ENCODE measurements at places on chromosomes 2 and 18.

GRCh38 chr2:131966256-131966655 lies 195.5 kb downstream of the ANKRD30BL start:
- DNase-seq, result no peak

DNA sequence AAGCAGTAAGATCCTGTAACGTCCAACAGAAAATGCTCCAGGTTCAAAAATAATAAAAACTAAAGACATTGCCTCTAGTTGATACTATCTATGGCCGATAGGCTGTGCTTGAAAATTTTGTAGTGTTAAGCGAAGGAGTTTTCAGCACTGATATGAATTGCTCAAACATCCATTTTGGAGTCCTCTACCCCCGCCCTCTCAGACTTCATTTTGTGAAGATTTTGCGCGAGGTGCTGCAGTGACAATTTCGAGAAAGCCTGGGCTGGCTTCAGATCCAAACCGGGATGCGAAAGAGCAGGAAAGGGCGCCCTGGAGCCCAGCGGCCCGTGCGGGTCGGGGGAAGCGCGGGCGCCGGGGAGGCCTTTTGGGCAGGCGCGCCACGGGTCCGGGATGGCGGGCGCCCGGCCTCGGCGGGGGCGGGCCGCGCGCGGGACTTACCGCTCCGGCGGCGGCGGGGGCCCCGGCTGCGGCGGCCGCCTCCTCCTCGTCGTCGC lies 1.8 kb downstream of the SP3 start:
- DNase-seq, result peak; percentile 69

DNA sequence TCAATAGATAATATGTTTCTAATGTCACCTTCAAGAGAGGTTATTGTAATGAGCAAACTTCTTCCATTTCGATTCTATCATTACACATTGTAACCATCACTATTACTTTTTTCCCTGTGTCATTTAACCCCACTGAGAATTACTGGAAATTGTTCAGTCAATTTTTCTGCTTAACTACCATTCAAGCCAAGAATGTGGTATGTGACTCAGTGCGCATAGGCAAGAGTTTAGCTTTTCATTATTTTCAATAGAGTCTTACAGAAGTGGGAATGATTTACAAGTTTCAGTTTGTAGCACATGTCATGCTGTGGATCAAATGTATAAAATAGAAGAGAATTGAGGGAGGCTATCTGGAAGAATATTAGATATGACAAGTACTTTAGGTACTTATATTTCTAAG lies 34.3 kb upstream of the PIEZO2 start:
- no peak for DNase-seq

DNA sequence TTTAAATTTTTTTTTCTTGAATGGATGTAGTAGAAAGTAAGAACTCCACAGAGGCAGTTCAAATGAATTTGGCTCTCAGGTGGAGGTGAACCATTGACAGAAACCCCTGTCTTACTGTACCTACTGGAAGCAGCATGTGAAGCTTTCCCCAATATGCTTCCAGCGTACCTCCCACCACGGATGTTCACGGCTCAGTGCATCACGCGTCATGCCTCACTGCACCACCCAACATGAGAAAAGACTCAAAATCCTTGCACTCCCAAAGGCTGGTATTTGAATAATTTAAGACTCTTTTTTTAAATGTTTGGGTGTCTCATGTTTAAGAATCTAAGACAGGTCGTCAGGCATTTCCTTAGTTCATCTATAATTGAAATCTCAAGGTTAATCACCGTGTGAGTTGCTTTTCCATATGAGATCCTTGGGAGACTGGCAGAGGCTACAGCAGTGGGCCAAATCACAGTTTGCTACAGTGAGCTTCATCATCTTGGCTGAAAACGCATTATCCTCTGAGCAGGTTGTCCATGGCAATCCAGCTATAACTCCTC lies 846.4 kb downstream of the DCDC2C start:
- no peak for DNase-seq

GRCh38 chr2:37020212-37020886 lies 54.0 kb upstream of the STRN start:
- peak; percentile 76 for DNase-seq

DNA sequence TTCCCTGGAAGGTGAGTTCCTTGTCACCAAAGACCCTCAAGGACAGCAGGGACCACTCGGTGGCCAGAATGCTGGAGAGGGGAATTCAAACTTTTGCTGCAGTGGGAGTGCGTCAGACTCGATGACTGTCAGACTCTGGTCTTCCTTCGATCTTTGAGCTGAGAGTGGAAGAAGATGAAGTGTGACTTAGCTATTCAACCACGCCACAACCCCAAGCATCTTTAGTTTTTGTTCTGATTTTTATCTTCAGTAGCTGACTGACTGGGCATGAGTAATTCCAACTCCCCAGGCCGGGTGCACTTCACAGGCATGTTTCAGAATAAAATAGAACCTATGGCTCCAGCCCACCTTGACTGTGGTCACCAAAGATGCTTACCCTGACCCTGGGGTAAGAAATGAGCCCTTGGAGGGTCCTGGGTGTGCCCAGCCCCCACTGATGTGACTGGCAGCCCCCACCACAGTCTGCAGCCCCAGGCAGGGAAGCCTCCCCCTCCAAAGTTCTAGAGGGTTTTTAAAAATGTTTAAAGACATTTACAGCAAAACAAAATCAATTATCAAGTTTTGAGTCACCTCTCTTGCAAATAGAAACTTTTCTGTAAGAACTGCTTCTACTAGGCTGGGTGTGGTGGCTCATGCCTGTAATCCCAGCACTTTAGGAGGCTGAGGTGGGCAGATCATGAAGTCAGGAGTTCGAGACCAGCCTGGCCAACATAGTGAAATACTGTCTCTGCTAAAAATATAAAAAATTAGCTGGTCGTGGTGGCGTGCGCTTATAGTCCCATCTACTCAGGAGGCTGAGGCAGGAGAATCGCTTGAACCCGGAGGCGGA lies 24.9 kb upstream of the YWHAQ start:
- DNase-seq, result no peak

GRCh38 chr2:393711-394696 lies 106.1 kb upstream of the ALKAL2 start:
- no peak for DNase-seq

- DNase-seq, result no peak
These were observed 97.5 kb upstream of the CXCR4 start for GRCh38 chr2:136215449-136215848.

DNA sequence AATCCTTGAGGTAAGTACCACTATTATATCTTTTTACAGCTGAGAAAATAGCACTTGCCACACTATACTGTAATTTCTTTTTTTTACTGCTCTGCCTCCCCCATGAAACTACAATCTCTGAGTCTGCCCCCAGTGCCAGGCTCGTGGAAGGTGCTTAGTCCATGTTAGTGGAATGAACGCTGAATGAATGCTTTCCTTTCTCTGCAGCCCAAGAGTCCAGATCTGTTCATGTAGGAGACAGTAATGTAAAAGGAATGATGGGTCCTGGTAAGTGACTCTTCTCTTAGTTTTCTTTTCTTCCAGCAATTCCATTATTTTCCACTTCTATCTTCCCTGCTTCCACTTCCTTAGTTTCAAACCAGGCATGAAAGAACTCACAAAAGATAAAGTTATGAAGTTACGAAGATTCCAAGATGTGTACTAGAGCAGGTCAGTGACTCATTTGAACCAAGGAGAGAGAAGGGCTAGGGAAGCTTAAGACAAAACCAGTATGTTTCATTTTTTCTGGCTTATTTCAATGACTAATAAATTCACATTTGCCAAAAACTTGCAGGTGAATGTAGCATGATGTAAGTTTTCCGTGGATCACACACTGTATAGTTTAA lies 46.0 kb downstream of the ARHGEF33 start:
- no peak for DNase-seq

DNA sequence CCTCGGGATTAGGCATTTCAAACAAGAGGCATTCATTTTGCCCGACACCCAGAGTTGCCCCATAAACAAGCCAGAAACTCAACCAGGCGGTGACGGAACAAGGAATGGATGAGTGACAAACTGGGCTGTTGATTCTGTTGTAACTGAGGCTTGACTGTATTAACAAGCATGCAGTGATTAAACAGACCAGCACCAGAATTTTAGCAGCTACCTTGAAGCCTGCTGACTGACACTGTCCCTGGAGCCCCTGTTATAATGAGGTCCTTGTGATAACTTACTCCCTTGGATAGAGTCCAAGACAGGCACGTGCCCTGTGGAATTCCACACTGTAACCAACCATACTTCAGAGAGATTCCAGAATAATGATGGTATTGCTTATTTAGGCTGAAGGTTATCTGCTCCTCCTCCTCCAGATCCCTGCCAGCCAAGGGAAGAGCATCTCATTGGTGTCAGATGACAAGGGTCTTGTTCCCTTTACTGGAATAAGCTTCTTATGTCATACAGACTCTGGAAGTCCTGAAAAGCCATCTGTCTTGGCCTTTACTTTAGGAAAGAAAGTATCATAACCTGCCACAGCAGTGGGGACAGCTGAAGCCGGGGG lies 97.1 kb upstream of the RMDN2 start:
- DNase-seq, result no peak
